Mesangial cell (primary cell): ENCODE measurements at places on chromosomes 5 and 9. TPM values are rescaled to one million over a fixed set of nuclear protein-coding genes. Genes with fewer than 3 reads are reported as not detected.

Gene CKS2
- 80.2 and 630 TPM in 2 replicates for total RNA-seq

Gene GARIN3
- not detected in 2 replicates for total RNA-seq

Gene TNFAIP8
- 56.2 and 66.5 TPM in 2 replicates for total RNA-seq

Gene FAXDC2
- 1.3 and 12.8 TPM in 2 replicates for total RNA-seq

Gene DMGDH
- total RNA-seq = 0.33 and 3.3 TPM in 2 replicates

Gene EIF4E1B
- not detected in 2 replicates for total RNA-seq

Gene DBN1
- 331 and 348 TPM in 2 replicates for total RNA-seq

Gene SCAI
- total RNA-seq = 3.2 and 3.6 TPM in 2 replicates

Gene GFRA3
- total RNA-seq = under 0.01 TPM in 1 of 2 replicates, not detected in the other

Gene TRMO
- 7.5 and 14.5 TPM in 2 replicates for total RNA-seq

Gene TXNDC8
- total RNA-seq = not detected in 2 replicates

Gene NTRK2
- total RNA-seq = under 0.01 and 0.13 TPM in 2 replicates

Gene PCDHB8
- 0.25 TPM in 1 of 2 replicates, not detected in the other for total RNA-seq

Gene AGXT2
- not detected in 2 replicates for total RNA-seq

Gene PDE8B
- 4.1 TPM in 1 of 2 replicates, not detected in the other for total RNA-seq

Gene LAMC3
- total RNA-seq = 1.1 and 1.3 TPM in 2 replicates

Gene PPP3R2
- not detected in 2 replicates for total RNA-seq

Gene SOHLH1
- not detected in 2 replicates for total RNA-seq

Gene ARHGAP26
- total RNA-seq = 2.4 and 3.4 TPM in 2 replicates

Gene STING1
- 37.8 and 60.0 TPM in 2 replicates for total RNA-seq

Gene UBE2QL1
- not detected in 2 replicates for total RNA-seq

Gene HAVCR1
- total RNA-seq = 2.1 and 11.7 TPM in 2 replicates

Gene ADAMTS19
- total RNA-seq = 0.13 and 0.16 TPM in 2 replicates

Gene GMCL2
- not detected in 2 replicates for total RNA-seq

Gene GOLGA1
- total RNA-seq = 5.7 and 9.0 TPM in 2 replicates
